Stimulated activated CD8-positive, alpha-beta memory T cell treated with anti-CD3 and anti-CD28 coated beads, Interleukin-7, amount 100 ng/mL, for 1 hour (primary cell): ENCODE measurements at places on chromosomes 7 and 10.

DNA sequence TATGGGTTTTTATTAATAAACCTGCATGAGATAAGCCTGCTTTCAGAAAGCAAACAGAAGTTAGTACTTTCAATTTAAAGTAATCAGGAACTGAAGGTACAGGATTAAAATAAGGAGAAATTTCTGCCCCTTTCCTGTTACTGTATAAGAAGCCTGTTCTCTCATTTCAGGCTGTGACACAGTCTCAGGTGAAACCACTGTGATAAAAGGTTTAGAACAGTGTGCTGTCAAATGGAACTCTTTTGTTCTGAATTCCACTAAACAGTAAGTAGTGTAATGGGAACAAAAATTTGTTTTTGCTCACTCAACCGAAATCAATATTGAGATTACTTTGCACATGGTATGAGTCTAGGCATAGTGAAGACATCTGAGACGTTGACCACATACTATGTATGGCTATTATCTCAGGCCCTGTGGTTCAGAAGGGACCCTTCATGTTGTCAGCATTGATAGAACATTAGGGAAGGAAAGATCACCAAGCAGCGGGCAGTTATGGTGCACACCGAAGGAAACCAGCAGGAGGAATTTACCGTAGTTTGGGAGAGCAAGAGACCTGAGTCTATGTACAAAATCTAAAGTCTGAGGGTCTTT is 14.9 kb downstream of the HEPACAM2 start:
- no peak for DNase-seq

GRCh38 chr10:59877191-59877671 is 29.1 kb downstream of the CCDC6 start:
- no peak for DNase-seq

GRCh38 chr7:151276666-151277590 is 28.4 kb upstream of the SMARCD3 start:
- DNase-seq = no peak

DNA sequence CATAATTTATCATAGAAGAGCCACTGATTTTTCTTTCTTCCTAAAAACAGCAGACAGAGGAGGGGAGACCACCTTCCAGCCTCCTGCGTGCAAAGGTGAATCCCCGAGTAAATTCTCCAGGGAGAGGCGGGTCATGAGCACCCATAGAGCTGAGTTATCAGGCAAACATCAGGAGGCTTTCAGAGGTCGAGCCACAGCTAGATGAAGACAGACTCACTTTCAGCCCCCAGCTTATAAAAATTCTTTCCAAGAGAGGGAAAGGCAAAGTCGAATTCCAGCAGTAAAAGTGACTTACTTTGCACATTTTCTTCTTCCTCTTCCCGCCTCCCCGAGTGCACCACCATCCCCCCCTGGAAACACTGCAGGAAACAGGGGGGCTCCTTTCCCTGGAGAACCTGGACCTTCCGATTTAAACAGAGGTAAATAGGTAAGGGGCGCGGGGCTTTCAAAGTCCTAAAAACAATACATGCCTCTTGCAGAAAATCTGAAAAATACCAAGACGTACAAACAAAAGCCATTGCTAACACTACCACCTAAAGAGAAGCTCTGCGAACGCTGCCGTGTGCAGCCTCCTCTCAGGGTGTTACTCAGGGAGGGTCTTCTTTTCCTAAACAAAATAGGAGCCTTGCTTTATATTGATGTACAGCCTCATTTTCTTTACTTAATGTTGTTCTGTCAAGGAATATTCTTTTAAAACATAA is 163.8 kb downstream of the SVIL start:
- no peak for DNase-seq

GRCh38 chr7:1996816-1997215 is 235.9 kb downstream of the MAD1L1 start:
- no peak for DNase-seq

GRCh38 chr7:3112479-3113134 is 68.9 kb upstream of the CARD11 start:
- DNase-seq = no peak

DNA sequence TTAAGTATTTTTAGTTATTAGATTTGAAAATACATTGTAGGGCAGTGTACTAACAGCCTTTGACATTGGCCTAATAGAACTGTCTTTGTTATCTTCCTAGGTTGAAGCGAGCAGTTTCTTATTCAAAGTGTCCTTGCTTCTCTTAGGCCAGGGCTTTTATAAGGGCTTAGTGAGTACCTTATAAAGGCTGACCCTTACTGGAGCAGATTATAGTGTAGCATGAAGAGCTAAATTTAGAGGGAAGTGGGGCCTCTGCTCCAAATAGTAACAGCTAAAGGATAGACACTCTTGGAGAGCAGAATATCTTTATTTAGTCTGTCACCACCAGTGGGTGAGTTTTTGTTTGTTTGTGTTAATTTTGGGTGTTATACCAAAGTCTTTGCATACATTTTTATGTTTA is 15.9 kb downstream of the BZW2 start:
- DNase-seq = no peak

- no peak for DNase-seq
Observed at GRCh38 chr10:78211561-78212051, 177.9 kb downstream of the RPS24 start.

DNA sequence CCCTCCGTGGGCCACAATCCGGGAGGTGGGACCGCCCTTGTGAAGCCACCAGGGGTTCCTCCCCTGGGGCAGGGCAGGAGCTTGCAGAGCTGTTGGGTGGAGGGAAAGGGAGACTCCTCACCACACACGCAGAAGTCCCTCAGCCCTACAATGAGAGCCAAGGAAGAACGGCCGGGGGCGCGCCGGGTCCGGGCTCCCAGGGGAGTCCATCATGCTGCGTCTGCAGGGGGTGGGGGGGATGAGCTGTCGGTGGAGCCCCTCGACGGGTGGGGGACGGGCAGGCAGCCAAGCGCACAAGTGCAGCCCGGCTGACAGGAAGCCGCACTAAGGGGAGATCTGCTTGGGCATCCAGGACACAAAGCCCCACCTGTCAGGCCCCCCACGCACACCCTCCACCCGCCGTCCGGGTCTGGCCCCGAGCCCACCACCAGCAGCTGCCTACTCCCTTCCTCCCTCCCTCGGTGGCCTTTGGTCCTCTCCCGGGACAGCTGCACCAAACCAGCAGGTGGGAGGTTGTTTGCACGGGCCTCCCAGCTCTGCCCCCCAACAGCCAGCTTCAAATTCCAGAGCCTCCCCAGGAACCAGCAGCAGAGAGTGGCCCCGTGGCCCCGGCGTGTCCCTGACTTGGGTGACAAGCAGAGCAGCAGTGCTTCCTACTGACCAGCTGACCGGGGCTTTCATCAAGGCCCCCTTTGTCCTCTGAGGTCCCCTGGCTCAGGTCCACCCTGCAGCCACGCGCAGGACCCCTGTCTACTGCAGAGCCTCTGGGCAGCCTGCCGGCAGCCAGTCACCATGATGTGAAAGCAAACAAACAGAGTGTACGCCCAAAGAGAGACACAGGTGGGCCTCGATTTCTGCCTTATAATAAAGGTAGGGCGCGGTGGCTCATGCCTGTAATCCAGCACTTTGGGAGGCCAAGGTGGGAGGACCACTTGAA is 50.3 kb downstream of the HIP1 start:
- DNase-seq = no peak

- no peak for DNase-seq
Observed at GRCh38 chr7:36128448-36129047, 24.5 kb upstream of the EEPD1 start.

DNA sequence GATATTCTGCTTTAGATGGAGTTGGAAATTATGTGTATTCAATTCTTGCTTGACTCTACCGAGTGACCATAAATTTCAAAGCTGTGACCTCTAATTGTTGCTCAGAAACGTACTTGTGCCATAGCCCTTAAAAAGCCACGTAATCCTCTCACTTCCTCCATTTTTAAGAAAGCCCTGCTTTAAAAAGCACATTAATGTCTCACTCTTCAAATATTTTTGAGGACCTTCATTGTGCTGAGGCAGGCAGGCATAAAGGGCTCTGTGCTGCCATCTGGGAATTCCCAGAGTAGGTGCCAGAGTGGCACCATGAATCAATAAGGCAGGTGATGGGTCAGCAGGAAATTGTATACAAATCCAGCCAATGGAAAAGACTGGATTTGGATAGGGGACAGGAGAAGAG is 97.7 kb upstream of the FAM204A start:
- DNase-seq = no peak

DNA sequence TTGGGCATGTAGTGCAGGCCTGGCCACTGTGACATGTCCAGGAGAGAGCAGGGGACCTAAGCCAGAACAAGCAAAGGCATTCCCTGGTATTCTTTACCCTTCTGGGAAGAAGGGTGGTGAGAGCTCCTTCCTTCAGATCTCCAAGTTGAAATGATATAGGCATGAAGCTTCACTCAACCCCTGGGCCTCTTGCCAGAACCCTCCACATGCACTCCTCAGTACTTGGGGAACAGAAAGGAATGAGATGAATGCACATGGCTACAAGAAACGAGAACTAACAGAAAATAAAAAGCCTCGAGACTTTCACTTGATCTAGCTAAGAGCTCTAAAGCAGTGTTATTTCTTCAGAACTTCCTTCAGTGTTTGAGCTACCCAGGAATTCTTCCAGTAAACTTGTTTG is 262.2 kb downstream of the ETV1 start:
- no peak for DNase-seq

DNA sequence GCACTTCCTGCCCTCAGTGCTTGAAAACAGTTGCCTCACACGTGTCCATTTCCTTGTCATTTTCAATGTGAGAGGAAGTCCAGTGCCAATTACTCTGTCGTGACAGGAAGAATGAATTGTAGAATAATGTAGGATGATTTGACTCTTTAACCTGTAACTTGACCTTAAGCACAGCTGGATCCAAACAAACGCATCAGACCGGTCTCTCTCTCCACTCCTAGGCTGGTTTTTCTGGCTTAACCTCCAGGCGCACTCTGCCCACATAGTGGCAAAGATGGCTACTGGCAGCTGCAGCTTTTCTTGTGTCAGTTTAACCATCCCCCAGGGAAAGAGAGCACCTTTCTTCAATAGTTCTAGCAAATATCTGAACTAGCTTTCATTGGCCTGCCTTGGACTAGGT is 29.4 kb upstream of the PNLIPRP3 start:
- DNase-seq = no peak
